ENCODE measurements at places on chromosomes 13 and 19.

DNA sequence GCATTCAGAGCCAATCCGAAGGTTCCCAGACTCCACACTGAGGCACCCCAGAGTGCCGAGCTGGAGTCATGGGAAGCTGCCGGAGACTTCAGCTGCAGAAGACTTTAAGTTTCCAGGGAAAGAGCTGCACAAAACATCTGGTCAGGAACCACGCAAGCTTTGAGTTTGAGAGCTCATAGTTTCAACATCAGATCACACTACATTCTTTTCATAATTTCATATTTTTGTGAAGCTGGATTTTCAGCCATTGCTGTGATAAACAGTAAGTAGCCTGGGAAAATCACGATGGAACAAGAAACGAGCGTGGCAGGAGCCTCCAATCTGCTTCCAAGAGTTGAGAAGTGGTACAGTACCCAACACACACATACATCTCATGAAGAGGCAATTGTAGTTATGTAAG is 25.5 kb upstream of the ATP12A start:
- DNase-seq: no peak

GRCh38 chr19:9917321-9917720 is 19.0 kb downstream of the OLFM2 start:
- no peak for DNase-seq

- no peak for DNase-seq
Observed at GRCh38 chr13:26896986-26897668, 136.5 kb upstream of the GPR12 start.

DNA sequence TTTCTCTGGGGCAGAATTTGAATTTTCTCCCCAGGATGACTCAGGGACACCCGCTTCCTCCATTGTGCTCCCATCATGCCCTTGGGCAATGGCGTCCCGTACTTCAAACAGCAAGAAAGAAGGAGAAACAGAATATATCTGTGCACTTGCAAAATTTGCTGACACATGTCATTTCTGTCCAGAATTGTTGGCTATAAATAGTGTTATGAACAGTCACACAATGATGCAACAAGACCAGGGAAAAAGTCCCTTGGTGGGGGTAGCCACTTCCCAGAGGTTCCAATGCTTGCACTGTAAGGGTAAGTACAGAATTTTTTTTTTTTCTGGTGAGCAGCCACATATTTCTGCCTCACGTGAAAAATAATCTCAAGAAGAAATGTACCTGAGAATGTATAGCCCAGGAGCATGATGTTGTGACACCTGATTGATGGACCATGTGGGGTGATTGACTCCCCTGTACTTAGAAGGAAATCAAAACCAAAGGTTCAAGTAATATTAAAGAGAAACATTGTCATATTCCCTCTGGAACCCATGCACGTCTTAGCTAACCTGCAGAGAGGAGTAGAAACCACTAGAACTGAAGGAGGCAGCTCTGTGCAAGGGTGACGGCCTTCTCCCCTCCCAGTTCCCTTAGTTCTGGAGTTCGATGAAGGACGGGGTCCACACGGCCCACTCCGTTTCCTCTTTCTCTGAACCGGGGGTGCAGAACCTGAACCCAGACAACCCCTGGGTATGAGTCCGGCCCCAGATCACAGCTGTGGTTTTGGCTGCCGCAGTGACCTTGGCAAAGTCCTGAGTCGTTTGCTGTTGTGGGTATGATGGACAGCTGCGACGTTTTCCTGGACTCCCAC is 9.3 kb upstream of the LAIR1 start:
- no peak for DNase-seq

DNA sequence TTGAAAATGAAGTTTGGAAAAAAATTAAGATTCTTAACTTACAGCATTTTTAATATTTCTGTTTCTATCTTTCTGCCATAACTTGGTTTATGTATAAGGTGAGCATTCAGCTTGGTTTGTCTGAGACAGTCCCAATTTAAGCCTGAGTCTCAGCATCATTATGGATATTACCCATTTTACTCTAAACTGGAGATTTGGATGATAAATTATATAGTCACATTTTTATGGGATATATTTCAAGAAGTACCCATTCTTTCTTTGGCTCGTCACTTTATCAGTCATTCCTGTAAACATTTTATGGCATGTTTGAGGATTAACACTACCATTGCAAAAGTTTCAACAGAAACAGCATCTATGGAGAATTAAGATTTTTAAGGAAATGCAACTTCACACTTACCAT is 1129.0 kb upstream of the PCDH9 start:
- DNase-seq: no peak

DNA sequence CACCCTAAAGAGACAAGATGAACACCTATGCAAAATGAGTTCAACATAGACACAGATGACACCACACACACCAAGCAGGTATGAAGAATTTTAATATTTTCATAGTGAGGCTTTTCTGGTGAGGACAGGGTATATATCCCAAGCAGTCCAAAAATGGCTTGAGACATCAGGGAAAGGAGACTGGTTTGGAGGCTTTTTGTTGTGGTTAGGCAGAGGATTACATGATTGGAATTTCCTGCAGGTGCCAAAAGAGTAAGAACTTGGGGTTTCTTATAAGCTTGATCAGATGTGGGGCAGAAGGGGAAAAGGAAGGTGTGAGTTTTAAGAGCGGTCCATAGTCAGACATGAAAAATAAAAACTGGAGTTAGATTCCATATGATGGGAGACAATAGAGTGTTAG is 420.8 kb upstream of the SLITRK1 start:
- no peak for DNase-seq

- no peak for DNase-seq
Observed at GRCh38 chr19:49639401-49640112, 386 bp downstream of the RRAS start.

DNA sequence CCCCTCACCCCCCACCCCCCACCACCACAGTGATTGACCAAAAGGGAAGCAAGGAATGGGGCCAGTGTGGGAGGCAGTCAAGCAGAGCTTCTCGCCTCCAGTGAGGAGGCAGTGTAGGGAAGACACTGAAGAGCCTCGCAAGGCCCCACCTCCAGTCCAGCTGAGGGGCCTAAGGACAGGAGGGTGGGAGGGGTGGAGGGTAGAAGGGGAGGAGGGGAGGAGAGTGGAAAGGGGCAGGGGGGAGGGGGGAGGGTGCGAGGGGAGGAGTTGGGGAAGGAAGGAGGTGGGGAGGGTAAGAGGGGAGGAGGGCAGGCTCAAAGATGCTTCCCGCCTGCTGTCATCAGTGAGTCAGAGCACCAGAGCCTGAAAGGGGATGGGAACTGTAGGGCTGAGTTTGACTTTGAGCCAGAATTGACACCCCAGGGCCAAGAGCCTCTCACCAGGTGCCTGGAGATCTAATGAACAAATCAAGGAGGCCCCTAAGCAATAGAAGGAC is 786.2 kb downstream of the UQCRFS1 start:
- DNase-seq: no peak

- no peak for DNase-seq
Observed at GRCh38 chr13:100542826-100543156, 45.8 kb downstream of the GGACT start.

DNA sequence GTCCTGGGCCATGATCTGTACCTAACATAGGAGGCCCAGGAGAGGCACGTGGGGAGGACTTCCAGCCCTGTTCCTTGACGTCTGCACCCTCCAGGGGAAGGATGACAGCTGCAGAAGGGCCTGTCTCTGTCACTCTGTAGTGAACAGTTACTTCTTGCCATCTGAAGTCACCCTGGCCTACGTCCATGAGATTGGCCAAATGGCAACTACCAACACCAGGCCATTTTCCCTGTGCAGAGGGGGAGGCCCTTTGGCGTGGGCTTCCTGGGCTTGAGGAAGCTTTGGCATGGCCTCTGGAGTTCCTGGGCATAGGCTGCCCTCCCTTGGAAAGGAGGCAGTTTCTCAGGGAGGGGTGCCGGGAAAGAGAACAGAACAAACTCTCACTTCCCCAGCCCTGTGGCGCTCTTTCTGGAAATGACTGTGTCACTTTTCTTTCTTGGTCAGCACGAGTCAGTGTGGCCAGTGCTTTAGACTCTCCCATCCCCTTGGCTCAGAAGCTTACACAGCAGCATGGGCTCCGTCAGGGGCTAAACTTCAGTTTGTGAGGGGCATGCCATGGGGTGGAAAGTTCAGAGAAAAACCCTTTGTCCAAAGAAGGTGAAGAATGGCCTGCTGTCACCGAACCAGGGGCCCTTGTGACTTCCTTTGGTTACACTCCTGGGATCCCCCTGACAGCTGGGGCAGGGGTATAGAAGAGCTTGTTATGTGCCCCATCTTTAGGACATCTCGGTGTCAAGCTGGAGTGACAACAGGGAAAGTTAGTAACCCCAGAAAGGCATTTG is 5.3 kb downstream of the CARM1 start:
- no peak for DNase-seq

DNA sequence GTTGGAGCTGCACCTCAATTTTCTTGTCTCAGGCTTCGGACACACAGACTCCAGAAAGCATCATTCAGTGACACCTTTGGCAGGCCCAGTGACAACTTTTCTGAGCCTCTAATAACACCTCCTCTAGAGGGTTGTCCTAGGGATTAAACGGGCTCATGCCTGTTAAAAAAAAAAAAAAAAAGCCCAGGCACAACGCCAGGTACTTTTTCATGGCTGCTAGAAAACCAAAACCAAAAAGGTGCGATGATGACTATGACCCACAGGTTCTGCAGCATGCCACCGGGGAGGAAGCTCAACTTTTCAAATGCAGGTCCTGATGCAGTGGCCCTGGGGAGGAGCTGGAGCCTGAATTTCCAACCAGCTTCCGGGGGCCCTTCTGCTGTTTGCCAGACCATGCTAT is 184.2 kb downstream of the ABCC4 start:
- no peak for DNase-seq

- DNase-seq: no peak
Observed at GRCh38 chr13:93814658-93815057, 588.1 kb downstream of the GPC6 start.

- no peak for DNase-seq
Observed at GRCh38 chr13:20939662-20940061, 37.1 kb upstream of the XPO4 start.

DNA sequence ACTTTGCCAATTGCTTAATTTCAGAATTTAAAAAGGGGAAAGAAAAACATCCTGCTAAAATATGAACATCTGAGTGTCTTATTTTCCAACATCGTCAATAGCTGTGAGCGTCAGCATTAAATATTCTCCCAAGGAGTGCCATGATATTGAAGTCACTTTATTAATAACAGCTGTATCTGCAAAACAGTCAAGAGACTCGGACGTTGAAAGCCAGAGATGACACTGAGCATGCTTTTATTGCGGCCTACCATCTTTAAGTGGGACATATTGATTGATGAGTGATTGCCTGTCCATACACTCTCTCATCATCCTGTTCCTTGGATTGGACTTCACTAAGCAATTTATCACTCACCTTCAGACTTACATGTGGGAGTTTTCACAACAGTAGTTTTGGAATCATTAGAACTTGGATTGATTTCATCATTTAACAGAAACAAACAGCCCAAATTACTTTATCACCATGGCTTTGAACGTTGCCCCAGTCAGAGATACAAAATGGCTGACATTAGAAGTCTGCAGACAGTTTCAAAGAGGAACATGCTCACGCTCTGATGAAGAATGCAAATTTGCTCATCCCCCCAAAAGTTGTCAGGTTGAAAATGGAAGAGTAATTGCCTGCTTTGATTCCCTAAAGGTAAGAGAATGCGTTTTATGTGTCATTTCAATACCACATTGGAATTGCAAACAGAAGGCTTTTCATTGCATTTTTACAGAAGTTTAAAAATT is 53.8 kb downstream of the MBNL2 start:
- no peak for DNase-seq

DNA sequence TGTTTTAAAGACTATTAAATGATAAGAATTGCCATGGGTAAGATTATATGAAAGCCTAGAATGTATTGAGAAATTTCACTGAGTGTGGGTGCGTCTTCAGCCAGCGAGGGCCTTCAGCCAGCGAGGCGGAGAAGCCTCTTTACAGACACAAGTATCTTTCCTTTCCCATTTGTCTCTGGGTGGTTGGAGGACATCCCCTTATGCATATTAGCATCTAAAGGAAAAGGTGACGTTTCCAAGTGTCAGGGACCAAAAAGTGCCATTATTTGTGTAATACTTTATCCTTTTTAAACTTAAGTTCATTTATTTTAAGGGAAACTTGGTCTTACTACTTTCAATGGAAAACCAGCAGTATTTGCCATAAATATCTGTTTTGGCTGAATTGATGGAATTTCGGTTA is 22.2 kb downstream of the SMARCA4 start:
- DNase-seq: no peak

GRCh38 chr19:7159105-7159933 is 89.8 kb downstream of the ZNF557 start:
- no peak for DNase-seq

DNA sequence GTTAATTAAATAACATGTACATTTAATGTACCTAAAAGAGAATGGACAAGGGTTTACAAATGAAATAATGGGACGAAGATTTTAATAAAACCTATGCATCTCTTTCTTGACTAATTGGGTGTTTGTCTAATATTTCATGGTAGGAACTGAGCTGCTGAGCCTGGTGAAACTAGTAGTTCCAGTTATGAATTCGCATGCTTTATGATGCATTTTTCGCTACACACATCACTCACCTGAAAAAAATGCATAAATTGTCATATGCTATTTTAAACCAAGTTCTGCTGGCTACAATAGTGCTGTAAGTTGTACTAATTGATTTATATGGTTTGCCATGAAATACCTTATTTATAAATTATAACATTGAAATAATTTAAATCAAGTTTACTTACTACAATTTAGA is 806.8 kb upstream of the SLITRK5 start:
- no peak for DNase-seq

- DNase-seq: no peak
Observed at GRCh38 chr13:22061806-22062391, 391.0 kb downstream of the FGF9 start.

GRCh38 chr13:74912898-74913297 is 569.1 kb downstream of the TBC1D4 start:
- DNase-seq: no peak

DNA sequence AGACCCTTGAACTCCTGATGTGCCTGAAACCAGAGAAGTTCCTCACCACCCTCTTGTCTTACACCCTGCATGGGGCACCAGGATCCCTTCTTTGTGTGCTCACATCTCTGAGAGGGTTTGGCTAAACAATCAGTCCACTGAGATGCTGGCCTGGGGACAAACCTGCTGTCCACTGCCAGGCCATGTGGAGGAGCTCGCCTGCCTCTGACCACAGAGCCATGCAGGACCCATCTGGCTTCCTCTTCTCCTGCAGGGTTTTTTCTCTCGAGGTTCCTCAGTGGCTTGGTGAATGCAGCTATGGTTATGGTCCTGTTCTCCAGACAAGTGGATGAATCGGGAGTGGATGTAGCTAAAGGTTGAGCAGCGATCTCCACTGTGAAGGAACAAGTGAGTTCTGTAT is 49.1 kb upstream of the MEDAG start:
- DNase-seq: no peak

GRCh38 chr13:27211271-27211670 is 39.7 kb upstream of the USP12 start:
- DNase-seq: no peak

GRCh38 chr13:26563713-26564112 is 6.2 kb downstream of the WASF3 start:
- no peak for DNase-seq

DNA sequence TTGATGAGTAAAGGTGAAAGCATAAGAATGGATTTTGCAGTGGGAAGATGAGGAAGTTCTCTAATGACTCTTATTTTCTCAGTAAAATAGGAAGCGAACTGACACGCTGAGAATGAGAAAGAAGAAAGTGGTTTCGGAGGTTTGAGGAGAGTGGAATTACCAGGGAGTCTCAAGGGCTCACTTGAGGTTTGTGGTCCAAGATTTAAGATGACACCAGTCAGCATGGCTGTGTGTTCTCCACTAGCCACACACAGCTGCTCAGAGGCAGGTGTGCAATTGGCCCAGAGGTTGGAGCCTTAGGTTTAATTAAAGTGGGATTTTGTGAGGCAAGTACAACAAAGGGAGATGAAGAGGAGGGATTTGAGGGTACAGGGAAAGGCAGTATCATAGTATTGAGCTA is 99.6 kb upstream of the NBEA start:
- no peak for DNase-seq
